ENCODE measurements at places on chromosomes 1 and 21.

DNA sequence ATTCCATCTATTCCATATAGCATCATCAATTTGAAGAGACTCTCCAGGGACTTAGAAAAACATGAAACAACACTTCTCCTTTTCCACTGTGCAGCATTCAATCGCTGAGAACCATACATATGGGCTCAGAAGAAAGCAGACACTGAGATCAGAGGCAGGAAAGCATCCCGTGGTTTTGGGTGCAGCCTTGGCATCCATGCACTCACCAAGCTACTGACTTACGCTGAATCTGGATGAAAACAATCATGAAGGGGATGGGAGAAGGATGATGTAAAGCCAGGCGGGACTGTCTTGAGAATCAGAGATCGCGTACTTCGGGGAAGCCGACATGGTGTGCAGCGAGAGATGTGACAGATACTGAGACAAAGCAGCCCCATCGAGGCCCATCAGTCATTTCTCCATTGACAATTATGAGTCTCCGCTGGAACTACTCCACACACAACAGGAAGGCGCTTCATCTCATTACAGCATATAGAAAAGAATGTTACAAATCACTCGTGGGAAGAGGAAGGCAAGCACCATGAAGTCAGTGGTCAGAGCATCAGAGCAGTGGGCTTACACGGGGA, 2.3 kb upstream of the TIAM1 start:
- DNase-seq, result no peak

DNA sequence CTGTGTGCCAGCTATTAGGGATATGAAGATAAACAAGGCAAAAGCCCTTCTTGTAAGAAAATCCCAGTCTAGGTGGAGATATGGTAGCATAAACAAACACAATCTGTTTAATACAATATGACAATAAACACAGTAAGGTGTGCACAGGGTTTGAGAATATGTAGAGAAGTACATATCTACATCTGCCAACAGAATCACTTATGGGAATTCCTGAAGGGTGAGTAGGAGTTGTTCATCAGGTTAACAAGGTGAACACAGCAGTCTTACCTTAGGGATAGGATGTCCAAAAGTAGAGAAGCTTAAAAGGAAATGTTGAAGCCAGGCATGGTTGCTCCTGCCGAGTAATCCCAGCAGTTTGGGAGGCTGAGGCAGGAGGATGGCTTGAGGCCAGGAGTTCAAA, 57.7 kb upstream of the LRRC7 start:
- no peak for DNase-seq

- DNase-seq, result no peak
Observed at GRCh38 chr1:1117469-1117831, 1.6 kb upstream of the C1orf159 start.

- DNase-seq, result peak; percentile 88
Observed at GRCh38 chr1:153568367-153569099, 2.9 kb upstream of the S100A2 start.

GRCh38 chr1:221067721-221068120, 188.5 kb downstream of the HLX start:
- no peak for DNase-seq

DNA sequence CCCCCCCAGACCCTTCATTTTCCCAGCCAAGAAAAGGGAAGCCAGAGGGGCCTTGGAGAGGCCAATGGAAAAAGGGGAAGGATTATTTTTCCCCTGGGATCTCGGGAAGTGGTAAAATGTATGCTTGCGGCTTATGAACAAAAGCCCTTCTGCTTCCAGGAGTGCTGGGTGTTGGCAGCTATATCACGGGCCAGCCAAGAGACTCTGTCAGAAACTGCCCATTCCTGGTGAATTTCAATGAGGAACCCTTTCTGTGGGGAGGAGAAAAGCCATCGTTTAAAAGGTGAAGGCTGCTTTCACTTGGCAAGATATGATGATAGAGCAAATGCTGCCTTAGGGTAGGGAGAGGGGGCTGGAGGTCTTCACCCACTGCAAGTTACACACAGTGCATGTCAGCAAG, 69.7 kb upstream of the ZC3H12A start:
- no peak for DNase-seq

DNA sequence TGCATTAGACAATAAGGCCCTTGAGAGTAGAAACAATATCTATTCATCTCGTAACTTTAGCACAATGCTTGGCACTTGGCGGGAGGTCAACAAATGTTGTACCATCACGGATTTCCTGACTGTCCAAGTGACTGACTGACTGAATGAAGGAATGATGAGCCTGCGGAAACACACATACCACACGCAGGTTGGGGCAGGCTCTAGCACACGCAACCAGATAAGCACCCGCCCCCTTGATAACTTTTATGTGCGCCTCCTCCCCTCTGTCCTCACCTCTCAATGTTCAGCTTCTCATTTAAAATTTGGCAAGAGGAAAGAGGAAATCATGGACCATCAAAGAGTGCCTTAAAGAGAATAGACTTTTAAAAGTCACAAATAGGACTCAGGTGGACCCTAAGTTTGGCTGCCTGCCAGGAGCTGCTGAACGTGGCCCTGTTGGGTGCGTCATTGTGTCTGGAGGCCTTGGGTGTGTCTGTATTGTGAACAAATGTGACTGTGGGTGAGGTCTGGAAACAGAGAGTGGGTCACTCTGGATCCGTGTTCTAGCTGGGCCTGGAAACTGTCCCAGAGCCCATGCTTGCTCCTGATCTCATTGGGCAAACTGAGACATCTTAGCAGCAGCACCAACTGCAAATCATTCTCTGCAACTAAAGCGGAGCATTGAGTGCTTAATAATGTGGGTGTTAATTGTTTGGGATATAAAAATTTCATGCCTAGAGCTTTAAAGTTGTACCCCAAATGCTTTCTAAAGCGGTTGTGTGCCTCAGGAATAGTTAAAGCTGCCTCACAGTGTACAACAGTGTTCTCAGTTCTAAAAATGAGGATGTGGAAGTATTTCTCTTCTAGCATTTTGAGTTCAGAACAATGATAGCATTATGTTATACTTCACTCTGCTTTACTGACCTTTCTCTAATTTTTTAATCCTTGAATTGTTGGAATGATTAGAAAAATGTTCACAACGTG, 47.6 kb upstream of the ABCG1 start:
- DNase-seq, result no peak

DNA sequence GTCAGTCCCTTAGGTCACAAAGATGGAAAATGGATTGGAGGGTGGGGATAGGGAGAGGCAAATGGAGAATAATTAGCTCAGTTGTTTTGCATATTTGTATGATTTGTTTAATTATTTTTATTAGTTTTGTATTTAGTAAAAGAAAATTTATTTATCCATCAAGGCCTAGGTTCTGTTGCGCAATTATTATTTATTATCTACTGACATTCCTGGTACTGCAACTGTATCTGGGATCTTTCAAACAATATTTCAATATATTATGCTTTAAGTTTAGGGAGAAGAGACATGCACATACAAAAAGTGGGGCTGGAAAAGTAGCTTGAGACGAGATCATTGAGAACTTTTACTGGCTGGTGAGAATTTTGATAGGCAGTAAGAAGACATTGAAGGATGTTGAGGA, 316.4 kb upstream of the SGIP1 start:
- no peak for DNase-seq

Measured in germinal center (tissue), 1 donor.